ENCODE measurements at places on chromosomes 7 and 10. TPM values are rescaled to one million over a fixed set of nuclear protein-coding genes. Genes with fewer than 3 reads are reported as not detected.

PPP1R17 gene
- 2.4 TPM for total RNA-seq

SNX10 gene
- total RNA-seq, result 4.4 TPM

DNA sequence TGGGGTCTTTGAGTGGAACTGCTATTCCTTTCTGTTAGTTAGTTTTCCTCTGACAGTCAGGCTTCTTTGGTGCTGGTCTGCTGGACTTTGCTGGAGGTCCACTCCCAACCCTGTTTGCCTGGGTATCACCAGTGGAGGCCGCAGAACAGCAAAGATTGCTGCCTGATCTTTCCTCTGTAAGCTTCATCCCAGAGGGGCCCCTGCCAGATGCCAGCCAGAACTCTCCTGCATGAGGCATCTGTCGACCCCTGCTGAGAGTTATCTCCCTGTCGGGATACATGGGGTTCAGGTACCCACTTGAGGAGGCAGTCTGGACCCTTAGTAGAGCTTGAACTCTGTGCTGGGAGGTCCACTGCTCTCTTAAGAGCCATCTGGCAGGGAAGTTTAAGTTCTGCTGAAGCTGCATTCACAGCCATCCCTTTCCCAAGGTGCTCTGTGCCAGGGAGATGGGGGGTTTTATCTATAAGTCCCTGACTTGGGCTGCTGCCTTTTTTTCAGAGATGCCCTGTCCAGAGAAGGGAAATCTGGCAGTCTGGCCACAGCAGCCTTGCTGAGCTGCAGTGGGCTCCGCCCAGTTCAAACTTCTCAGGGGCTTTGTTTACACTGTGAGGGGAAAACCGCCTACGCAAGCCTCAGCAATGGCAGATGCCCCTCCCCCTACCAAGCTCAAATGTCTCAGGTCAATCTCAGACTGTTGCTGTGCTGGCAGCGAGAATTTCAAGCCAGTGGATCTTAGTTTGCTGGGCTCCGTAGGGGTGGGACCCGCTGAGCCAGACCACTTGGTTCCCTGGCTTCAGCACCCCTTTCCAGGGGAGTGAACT is 89.7 kb upstream of the CDK6 start:
- no peak for DNase-seq

CYP2C19 gene
- total RNA-seq, result 0.24 TPM

- no peak for DNase-seq
Measured at GRCh38 chr7:15143121-15143520, 240.6 kb upstream of the DGKB start.

ANKRD2 gene
- total RNA-seq, result 0.43 TPM

RAB18 gene
- 51.6 TPM for total RNA-seq

RBM17 gene
- total RNA-seq, result 121 TPM

OR6V1 gene
- total RNA-seq, result not detected

- no peak for DNase-seq
Measured at GRCh38 chr7:79304711-79305110, 148.8 kb downstream of the MAGI2 start.

FOXI2 gene
- total RNA-seq, result 0.47 TPM

DNA sequence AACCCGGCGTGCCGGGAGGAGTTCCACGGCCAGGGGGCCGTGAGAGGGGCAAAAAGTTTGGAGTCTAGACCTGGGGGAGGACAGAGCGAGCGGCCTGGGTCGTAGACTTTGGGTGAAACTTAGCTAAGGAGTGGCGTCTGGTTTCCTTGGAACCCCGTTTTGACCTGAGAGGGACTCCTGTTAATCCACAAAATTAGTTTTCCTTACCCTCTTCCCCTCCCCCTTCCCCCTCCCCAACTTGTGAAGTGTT is 574 bp downstream of the MARCHF5 start:
- no peak for DNase-seq

AGMO gene
- total RNA-seq, result 46.6 TPM

GRCh38 chr10:29636178-29636577 is 1.4 kb upstream of the SVIL start:
- no peak for DNase-seq

DNA sequence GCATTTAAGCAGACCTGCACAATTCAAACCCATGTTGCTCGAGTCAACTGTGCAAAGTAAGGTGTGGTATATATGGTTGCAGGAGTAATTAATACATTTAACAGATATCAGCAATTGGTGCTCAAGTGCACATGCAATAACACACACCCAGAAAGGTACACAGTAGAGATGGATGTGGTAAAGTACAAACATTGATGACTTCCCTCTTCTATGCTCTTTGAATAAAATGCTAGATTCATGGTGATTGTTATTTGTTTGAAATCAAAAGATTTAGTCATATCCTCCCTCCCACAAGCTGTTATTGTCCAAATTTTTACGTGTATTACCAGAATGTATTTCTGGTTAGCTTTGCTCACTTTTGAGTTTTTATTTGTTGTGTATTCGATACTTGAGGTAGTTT is 262.0 kb upstream of the CSTF2T start:
- DNase-seq, result no peak

LIPF gene
- total RNA-seq, result 0.81 TPM

GRCh38 chr10:79239924-79240581 is 107.2 kb upstream of the PPIF start:
- DNase-seq, result no peak

Data from testis (tissue), 5 donors.